ENCODE measurements at places on chromosomes 3 and 15.
A peak's percentile ranks its signal among the peaks of the same experiment; 100 is the strongest.

- DNase-seq: peak; percentile 37
These were observed 36.5 kb upstream of the RAB11A start for GRCh38 chr15:65832549-65833364.

- no peak for DNase-seq
These were observed 10.2 kb upstream of the GATA2 start for GRCh38 chr3:128503164-128503651.

DNA sequence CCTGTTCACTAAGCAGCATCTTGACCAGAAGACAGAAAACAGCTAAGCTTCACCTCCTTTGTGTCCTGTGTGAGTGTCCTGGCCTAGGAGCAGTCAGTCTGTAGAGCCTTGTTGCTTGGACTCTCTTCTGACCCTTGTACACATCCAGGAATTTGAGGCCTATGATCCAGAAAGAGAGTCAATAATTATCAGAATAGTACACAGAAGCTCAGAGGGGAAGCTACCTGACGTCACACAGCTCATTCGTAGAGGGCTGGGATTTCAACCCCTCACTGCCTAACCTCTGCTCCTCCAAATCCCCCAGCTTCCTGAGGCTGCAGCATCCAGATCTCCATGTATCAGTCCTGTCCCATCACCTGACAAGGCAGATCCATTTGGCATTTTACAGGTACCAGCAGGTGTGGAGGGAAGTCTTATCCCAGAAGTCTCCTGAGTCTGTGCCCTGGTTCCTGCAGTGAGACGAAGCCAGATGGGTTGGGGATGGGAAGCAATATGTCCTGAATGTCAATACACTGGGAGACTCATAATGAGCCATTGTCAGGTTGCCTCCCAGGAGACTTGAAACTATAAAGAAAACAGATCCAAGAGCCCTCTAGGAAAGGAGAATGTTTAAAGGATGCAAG lies 203.1 kb downstream of the MINAR1 start:
- DNase-seq: no peak

DNA sequence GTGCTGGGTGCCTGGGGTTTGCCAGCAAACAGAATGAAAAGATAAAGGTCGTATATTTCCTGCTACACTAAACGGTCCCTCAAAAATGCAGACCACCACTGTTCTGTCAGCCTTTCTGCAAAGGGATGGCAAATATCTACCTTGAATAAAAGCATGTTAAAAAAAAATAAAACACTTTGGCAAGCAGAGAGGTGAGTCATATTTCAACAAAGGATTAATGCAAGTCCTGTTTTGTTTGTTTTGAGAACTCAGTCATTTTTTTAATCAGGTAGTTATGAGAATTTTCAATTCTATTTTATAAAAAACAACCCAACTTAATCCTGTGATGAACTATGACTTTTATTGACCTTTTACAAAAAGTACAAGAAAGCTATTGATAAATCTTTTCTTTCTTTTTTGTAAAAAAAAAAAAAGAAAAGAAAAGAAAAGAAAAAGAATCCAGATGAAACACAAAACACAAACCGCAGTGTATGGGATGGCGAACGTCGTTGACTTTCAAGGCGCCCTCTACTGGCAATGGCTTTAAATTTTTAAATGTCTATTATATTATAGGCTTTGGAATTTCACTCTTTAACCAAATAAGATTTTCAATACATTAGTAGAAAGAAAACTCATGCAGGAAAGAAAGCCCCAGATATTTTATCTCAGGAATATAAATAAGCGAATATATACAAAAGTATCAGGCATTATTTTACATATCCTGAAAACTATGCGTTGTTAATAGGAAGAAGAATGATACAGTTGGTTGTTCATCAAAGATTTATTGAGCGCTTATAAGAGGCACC lies 87.8 kb downstream of the NCEH1 start:
- no peak for DNase-seq

DNA sequence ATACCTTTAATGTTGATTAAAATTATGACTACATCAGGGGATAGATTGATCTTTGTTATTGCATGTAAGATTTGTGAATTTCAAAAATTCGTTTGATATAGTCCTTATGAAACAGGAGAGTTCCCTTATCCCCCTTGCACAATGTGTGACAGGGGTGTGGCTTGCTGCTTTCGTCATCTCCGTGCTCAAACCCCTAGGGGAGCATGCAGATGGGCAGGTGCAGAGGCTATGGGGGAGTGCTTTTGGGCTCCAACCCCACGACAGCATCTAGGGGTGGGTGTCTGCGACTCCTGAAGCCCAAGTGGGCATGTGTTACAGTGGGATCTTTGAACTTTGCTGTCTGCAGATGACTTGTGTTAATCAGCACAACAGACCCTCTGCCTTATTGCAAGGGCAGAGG lies 360.1 kb upstream of the GOLIM4 start:
- no peak for DNase-seq

DNA sequence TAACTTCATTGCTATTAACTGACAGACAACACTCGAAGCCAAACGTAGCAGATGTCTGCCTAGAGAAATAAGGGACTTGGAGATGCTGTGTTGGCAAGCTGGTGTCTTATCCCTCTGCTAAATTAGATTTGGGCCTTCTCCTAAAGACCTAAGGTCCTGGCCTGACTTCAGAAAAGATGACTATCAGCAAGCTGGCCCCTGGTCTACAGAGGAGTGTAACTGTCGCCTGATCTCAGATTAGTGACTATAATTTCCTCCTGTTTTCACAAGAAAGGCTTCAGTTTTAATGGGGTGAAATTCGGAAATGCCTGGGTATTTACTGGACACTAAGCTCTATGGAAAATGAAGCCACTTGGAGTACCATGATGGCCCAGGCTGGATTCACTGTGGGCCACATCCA lies 53.1 kb upstream of the SLC7A14 start:
- no peak for DNase-seq

DNA sequence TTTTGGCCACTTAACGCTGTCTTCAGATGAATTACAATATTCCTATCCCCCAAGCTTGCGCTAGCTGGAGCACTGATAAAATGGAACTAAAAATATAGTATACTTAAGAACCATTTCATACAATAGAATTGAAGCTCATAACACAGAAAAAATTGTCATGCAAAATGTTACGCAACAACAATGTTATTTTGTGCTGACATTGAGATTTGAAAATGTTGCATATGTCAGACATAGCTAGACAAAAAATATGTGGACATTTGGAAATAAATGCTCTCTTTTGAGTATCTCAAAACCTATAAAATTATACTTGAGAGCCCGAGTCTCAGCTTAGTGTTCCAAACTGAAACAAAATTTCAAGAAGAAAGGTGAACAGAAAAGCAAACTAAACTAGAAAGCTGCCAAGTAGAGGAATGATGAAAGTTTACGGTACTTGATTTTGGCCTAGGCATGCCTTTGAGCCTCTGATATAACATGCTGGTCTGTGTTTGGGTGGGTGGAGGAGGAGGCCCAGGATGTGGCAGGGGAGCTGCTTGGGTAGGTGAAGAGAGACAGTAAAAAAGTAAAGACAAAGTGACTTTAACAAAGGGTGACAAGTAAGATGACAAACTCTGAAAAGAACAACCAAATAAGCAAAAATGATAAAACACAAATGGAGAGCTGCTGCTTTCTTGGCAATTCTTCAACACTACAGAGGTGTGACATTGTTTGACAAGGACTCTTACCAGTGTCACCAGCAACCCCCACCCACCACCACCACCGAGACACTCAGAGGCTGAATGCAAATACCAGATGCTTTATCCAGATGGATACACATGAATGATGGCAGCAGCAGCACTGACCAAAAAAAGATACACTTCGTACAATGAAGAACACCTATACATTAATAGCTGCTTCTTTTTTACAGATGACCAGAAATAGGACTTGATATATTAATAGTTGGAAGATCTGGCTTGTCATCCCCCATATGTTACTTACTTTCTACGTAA lies 129.3 kb upstream of the FEZF2 start:
- no peak for DNase-seq

DNA sequence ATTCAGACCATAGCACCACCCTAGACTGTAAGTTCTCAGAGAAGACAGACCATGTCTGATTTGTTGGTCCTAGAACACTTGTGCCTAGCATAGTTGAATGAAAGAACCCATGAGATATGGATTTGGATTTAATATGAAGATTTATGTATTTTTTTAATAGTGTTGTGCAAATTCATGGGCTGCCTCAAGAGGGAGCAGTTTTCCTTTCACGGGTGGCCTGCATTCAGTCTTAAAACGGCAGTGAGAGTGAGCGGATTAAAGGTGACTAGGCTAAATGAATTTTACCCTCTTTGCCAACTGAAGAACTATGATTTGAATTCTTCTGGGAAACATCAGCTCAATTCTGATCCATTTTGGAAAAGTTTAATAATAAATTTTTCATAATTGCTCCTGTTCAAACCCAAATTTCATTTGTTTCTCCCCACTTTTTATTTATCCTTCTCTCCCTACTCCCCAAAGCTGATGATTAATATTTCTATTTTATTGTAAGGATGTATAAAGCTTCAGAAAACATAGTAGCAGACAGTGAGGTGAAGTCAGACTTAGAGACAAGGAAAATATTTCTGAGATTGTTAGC lies 67.3 kb downstream of the MORC1 start:
- no peak for DNase-seq

DNA sequence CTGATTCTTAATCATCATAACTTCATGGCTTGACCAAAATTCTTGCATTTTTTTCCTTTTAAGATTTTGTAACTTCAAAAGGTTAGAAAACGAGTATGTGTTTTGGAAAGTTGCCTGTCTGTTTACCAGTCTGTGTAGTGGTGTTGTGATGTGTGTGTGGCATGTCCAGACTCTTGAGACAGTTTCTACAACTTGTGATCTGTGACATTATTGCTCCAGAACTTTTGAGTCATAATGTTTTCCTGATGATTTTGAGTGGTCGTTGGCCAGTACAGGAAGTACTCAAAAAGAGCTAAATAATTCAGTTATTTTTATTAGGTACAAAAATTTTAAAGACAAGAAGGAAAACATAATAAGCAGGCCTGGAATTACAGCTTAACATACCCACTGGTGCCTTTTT lies 229.0 kb upstream of the C2CD4B start:
- no peak for DNase-seq

- DNase-seq: no peak
These were observed 59.1 kb downstream of the DNASE1L3 start for GRCh38 chr3:58151637-58152036.

DNA sequence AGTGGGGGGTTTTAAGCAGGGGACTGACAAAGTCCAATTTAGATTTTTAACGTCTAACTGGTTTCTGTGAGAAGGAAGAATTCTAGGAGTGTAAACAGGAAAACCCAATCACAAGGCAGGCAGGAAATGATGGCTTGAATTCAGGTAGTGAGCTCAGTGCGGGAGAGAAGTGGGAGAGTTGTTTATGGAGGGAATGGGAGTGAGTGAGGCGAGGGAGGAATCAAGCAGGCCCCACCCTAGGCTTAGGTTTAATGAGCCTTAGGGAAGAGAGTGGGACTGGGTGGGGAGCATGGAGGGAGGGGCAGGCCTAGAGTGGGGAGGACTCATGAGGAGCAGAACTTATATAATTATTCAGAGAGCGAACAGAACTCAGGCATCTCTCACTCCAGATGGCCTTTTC lies 17.9 kb downstream of the VIPR1 start:
- DNase-seq: no peak

GRCh38 chr3:62873761-62874710 lies 1.2 kb downstream of the CADPS start:
- no peak for DNase-seq

All from activated T-helper 9 cell treated with anti-CD3 and anti-CD28 coated beads, Interleukin-2, amount 50 U/mL, for 16 hours (primary cell).